ENCODE measurements at places on chromosomes 3 and 15.

DNA sequence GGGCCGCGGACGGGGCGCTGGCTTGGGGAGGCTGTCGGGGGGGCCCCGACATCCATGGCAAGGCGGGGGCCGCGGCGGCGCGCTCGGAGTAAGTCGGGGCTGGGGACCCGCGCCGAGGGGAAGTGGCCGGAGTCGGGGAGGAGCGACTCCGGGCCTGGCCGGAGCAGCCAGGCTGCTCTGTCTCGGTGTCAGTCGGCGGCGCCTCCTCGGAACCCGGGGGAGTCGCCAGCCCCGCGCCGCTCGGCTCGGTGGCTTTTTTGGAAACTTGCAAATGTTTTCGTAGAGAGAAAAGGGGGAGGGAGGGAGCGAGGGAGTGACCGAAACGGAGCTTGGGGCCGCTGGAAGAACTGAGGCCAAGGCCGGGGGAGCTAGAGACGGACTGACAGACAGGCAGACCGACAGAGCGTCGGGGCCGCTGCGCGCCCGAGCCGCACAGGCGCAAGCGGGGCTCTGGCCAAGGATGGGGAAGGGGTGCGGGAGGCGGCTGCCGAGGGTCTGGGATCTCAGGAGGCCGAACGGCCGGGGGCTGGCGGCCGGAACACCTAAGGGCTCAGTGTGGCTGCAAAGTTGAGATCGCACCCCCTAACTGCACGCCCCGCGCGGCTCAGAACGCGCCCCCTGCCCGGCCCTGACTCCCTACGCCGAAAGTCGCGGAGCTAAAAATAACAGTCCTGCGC is 5.0 kb downstream of the PTH1R start:
- DNase-seq: peak; percentile 28

DNA sequence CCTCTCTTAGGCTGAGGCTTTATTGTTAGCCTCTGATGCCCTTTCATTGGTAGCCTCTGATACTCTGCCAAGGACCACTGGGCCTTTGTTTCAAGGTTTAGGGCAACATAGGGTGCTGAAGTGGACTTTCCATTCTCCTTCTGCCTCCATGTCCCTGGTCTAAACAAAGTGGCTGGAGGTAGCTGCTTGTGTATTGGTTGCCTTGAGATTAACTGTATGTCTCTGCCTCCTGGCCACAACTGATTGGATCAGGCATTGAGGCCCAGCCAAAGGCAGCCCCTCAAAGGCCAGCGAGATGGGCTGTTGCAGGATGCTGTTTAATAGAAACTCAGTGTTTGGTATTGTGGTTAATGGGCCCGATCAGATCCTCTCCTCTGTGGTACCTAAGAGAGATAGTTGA is 77.9 kb upstream of the PRR23C start:
- DNase-seq: no peak

GRCh38 chr15:100686021-100686724 is 83.8 kb downstream of the ASB7 start:
- no peak for DNase-seq

GRCh38 chr3:111210866-111211564 is 139.4 kb downstream of the NECTIN3 start:
- no peak for DNase-seq

DNA sequence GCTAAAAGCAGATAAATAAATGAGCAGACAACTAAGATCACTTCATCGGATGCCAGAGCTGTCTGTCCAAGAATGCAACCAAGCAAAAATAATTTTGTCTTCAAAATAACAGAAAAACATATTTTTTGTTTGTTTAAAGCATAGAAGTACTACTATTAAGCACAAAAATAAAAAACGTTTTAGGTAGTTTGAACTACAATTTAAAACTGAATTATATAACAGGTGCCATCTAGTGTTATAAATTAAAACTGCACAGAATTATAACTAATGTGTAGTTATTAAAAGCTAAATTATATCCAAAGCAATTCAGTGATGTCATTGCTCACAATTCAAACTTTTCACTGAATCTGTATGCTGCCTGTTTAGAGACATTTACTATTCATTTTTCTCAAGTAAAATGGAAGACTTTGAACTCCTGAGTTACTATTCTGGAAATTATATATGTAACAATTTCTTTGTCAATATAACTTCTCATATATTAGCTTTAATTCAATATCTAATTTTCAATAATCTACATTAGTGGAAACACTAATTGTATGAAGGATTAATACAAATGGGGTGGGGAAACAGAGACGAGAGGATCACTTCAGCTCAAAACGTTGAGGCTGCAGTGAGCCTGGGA is 29.5 kb downstream of the LINS1 start:
- DNase-seq: no peak

GRCh38 chr15:63381301-63382204 is at the start of gene CA12:
TSS of gene CA12 (minus strand) at chr15:63381846. CDS start at chr15:63381720, 126 bp downstream.
- peak; percentile 29 for DNase-seq

- DNase-seq: peak; percentile 34
Measured at GRCh38 chr3:24514119-24514518, 19.5 kb upstream of the THRB start.

DNA sequence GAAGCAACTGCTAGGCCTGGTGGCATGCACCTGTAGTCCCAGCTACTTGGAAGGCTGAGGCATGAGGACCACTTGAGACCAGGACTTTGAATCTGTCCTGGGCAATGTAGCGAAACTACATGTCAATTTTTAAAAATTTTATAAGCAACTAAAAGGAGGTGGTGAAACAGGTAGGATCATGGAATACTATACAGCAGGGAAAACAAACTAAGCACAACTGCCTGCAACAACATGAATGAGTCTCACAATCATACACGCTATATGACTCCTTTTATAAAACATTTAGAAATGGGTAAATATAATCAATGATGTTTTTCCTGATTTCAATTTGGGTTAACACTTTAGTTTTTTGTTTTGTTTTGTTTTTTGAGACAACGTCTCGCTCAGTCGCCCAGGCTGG is 29.5 kb upstream of the CNBP start:
- no peak for DNase-seq

GRCh38 chr3:43273416-43273815 is 12.9 kb upstream of the SNRK start:
- DNase-seq: no peak

DNA sequence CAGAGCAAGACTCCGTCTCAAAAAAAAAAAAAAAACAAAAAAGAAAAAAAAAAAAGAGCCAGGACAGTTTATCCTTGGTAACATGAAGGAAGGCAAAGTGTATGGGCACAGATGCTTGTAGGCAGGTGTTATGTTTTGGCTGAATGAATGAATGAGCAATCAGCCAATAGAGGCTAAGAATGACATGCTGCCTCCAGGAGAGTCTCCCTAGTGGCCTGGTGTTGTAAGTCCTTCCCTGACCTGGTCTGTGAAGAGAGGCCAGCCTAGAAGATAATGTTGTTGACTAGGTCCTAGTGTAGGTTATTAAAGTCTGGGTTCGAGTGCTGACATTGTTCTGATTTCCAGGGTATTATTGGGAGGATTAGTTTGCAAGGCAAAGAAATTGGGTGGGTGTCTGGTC is 24.9 kb downstream of the GYG1 start:
- DNase-seq: no peak

GRCh38 chr15:96514607-96515285 is 184.2 kb downstream of the NR2F2 start:
- DNase-seq: peak; percentile 12

GRCh38 chr3:61996366-61996765 is 377.0 kb downstream of the FEZF2 start:
- DNase-seq: peak; percentile 36

GRCh38 chr3:152232001-152232400 is 36.7 kb upstream of the MBNL1 start:
- DNase-seq: no peak

- DNase-seq: peak; percentile 35
Measured at GRCh38 chr15:97502038-97502437, 458.5 kb upstream of the ARRDC4 start.

DNA sequence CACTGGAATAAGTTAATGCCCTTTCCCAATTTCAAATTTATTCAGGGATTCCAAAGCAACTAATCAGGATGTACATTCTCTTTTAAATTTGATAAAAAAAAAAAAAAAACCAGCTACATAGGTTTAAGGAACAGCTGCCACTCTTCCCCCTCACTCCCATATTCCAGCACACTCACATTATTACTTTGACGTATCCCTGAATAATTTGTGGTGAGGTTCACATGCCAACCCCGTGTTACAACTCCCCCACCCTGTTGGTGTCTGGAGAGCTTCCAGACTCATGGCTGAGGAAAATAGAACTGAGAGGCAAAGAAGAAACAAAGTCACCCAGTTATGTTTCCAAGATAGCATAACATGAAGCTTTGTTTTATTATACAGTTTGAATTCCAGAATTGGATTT is 300.5 kb upstream of the MME start:
- DNase-seq: peak; percentile 62

- DNase-seq: no peak
Measured at GRCh38 chr15:53535886-53536285, 223.6 kb downstream of the WDR72 start.

DNA sequence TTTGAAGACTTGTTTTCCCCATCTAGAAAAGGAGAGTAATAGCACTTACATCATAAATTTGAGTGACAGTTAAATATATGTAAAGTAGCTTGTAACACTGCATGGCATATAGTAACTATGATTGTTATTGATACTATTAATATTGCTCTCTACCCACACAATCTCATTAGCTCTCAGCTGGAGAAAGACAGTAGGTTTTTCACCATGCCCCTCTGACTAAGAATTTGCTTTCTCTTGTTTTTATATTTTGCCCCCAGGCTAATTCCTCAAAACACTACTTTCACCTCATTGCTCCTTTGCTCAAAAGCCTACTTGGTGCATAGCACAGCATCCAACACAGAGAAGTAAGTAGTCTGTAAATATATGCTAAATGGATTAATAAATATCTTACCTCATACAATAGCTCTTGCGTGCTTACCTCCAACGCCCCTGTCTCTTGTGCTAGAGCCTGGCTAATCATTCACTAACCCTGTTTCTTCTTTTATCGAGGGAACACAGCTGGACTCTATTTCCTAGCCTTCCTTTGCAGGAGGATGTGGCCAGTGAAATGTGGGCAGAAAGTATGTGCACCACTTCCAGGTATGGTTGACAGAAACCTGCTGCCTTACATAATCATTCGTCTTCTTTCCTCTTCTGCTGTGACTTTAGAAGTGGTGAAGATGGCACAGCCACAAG is 190.0 kb downstream of the PLCH1 start:
- no peak for DNase-seq

- no peak for DNase-seq
Measured at GRCh38 chr3:14564741-14565140, 24.6 kb upstream of the GRIP2 start.

DNA sequence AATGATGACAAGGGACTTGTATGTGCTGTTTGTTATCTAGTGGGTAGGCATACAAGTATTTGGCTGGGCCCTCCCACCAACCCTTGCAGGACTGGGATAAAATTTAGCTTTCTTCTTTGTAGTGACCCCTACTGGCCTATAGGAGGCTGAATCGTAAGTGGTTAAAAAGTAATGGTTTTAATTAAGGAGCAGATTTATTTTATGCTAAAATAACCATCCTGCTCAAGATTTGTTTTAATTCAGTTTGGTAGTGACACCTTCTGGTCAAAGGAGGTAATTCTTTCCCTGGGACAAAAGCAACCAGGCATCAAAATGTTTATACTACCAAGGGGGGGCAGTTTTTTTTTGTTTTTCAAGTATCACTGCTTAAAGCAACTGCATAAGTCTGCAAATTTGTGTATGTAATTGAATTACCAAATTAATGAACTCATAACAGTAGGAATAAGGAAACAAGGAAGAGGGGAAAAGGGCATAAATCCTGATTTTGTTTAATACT is 70.7 kb downstream of the TOP2B start:
- peak; percentile 75 for DNase-seq

- DNase-seq: peak; percentile 93
Measured at GRCh38 chr15:65056868-65057548, 10.8 kb downstream of the RASL12 start.

DNA sequence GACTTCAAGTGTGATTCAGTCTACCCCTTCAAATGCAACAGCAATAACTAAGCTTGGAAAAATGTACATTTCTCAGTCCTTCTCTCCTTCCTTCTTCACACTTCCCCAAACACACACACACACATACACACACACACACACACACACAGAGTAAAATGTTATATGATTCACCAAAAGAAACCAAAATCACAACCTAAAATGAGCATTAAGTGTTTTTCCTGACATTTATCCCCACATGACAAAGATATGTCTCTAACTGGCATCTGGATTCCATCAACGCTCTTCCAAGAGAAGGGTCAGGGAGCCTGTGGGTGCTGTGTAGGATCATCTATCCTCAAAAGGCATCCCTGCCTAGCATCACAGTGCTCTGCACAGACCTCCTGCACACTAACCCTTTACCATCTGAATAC is 21.0 kb downstream of the PDZRN3 start:
- DNase-seq: no peak

DNA sequence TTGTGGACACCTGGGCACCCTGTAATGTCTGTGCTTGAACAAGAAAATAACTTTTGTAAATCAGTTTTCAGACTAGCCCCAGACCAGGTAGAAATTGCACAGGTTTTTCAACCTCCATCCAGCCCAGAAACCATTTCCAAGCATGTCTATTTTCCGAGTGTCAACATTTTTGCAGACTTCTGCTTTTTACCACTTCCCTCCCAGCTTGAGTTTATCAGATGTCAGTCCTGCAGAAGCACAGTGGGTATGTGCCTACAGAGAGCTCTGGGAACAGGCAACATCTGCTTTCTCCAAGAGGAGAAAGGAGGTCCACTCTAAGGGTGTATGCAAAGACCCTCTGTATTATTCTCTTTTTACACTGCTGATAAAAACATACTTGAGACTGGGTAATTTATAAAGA is 83.9 kb downstream of the LRRK1 start:
- DNase-seq: no peak

DNA sequence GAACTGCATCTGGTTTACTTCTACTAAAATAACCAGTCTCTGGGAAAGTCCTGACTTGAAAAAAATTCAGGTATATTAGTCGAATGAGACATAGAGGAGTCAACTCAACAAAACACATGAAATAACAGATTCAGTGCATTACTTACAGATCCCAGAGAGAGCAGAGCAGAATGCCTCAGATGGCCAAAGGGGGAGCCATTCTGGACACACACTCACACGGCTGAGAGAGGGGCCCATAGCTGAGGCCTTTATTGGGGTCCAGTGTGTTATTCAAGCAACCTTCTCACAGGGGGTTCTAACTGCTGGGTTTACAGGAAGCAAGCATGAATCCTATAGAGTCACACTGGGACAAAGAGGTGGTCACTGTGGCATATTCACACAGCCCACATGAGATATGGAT is 135.1 kb upstream of the SNRPN start:
- no peak for DNase-seq

DNA sequence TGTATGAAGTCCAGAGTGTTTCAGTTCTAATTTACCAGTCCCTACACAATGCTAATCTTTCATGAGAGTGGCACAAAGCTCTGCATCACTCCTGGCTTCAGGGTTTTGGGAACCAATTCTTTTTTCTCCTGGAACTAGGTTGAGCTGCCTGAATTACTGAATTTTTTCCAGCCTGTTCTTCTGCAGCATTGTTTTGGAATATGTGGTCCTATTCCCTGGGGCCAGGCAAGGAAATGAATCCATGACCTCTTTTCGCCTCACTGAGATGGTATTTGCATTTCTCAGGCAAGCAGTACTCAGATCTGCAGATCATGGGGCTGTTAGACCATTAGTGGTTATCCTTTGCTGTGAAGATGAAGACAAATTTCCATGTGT is 25.6 kb upstream of the GPR171 start:
- DNase-seq: peak; percentile 80

All from M059J (cell line).